ENCODE measurements at places on chromosomes 6 and 20.

- DNase-seq = no peak
Observed at GRCh38 chr6:31585491-31585890, 586 bp upstream of the LST1 start.

- peak; percentile 98 for DNase-seq
Observed at GRCh38 chr20:856361-856775, 22.9 kb downstream of the FAM110A start.

DNA sequence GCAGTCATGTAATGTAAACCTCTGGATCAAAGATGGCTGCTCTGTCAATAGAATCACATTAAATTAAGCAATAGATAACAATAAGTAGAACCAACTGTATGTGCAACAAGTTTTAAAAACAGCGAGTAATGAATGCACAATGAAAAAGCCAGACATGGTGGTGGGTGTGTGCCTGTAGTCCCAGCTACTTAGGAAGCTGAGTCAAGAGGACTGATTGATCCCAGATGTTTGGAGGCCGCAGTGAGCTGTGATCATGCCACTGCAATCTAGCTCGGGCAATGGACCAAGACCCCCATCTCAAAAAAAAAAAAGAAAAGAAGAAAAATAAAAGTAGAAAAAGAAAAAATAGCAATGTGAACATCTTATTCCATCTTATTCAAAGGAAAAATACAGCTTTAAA lies 558.7 kb upstream of the MMS22L start:
- no peak for DNase-seq

GRCh38 chr6:88698661-88699060 lies 264.8 kb downstream of the RNGTT start:
- no peak for DNase-seq

- DNase-seq = peak; percentile 19
Observed at GRCh38 chr6:49025273-49026240, 437.5 kb downstream of the MMUT start.

DNA sequence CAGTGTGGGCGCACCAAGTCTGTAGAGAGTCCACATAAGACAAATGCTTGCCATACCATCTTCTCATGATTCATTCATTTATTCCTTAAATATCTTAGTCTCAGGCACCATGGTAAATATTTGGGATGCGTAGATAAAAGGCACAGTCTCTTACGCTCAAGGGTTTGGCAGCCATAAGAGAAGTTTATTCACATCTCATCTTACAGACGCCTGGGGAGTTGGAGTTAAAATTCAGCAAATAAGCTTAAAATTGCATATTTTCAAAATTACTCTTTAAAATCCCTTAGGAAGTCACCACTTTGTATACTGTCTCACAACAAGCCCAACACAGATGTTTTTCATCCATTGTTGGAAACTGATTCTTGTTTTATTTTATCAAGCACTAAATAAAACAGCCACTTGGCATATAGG lies 363.3 kb downstream of the KIF16B start:
- DNase-seq = no peak

DNA sequence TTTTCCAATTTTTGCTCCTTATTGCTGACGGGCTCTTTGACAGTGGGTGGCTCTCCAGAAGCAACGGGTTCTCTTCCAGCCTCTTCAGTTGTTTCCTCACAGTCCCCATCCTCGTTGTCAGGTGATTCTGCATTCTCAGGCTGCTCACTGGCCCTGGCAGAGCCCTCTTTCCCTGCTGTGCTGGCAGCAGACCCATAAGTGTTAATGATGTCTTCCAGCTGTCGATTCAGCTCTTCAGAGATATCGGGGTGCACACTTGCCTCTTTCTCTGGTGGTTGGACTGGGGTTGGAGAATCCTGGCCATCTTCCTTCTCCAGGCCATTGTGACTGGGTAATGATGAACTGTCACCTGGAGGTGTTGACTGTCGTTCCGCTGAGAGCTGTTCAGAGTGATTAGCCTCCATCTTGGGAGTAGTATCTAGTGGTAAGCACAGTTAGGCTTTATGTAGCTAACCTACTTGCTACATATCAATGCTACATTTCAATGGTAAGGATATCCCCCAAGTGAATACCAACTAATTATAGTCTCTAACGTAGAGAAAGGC lies 3.2 kb downstream of the TXLNB start:
- DNase-seq = no peak

- DNase-seq = peak; percentile 33
Observed at GRCh38 chr6:33014841-33015634, 5.6 kb upstream of the HLA-DOA start.

DNA sequence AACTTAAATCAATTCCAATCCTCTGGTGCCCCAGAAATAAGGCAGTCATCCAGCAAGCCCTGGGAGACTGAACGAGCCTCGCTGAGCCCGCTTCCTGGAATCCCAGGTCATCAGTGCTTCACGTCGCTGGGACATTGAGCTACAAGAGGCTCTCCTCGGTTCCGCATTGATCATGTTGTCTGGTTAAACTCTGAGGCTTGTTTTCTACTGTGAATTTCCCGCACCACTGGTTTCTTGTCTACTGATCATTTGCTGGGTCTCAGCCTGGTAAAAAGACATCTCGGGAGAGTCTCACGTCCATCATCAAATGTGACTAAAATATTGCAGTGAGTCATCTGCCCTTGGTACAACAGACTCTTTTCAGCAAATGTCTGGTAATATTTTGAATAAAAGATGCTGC lies 569.2 kb downstream of the QKI start:
- no peak for DNase-seq

DNA sequence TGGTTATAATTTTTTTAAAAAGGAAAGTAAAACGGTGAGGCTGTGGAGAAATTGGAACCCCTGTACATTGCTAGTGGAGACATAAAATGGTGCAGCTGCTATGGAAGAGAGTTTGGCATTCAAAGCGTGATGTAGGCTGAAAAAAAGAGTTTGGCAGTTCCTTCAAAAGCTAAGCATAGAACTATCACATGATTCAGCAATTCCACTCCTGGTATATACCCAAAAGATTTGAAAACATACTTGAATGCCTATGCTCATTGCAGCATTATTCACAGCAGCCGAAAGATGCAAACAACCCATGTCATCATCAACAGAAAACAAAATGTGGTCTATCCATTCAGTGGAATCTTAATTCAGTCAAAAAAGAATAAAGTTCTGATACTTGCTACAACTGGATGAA lies 4.5 kb upstream of the SGK2 start:
- DNase-seq = no peak

- no peak for DNase-seq
Observed at GRCh38 chr6:34696189-34696738, 303 bp downstream of the ILRUN start.

GRCh38 chr6:107185391-107185970 lies 70.2 kb upstream of the BEND3 start:
- DNase-seq = no peak

DNA sequence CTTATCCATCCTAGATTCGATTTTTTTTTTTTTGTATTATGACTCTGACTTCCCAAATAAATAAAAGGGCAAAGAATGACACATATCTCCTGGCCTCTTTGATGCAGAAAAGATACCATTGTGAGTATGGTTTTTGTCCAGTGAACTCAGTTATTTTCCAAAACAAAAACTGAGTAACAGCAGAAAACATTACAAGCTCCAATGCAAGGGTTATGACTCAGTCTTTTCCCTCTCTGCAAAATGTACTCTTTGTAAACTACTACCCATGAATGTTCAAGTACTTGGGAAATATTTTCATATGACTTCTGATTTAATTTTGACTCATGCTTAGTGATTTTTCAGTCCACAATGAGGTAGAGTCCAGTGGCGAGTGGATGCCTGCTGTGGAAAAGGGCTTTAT lies 355.3 kb downstream of the RNF144B start:
- no peak for DNase-seq

DNA sequence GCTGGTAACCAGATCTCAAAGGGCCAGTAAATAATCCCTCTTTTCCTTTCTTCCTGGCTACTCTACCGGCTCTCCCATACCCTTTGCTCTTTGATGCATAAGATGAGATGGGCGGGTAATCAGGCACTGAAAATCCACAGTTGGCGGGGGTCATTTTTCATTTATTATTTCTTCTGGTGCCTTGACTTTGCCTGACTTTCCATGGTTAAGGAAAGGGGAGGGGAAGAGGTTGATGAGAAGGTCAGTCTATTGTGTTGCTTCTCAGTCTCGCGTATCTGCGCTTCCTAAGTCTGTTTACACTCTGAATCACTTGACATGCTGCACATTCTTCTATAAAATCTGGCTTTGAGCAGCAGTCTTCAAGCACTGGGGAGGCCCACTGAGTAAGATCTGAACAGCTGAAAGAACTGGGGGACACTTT lies 121.1 kb upstream of the HDGFL1 start:
- no peak for DNase-seq

DNA sequence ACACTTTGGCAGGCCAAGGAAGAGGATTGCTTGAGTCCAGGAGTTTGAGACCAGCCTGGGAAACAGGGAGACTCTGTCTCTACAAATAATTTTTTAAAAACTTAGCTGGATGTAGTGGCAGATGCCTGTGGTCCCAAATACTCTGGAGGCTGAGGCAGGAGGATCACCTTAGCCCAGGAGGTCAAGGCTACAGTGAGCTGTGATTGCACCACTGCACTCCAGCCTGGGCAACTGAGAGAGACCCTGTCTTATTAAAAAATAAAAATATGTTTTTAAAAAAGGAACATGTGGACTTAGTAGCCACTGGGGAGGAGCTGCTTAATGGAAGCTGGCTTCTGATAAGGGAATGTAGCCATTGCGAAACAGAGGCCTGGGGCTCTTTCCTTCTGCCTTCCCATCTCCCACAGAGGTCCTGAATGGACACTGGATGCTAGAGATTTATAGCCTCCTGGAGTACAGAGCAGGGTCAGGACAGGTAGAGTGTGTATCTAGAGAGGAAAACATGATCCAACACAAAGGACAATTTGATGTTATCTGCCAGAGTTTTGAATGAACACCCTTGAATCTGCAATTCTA lies 21.7 kb upstream of the GMNN start:
- DNase-seq = no peak

DNA sequence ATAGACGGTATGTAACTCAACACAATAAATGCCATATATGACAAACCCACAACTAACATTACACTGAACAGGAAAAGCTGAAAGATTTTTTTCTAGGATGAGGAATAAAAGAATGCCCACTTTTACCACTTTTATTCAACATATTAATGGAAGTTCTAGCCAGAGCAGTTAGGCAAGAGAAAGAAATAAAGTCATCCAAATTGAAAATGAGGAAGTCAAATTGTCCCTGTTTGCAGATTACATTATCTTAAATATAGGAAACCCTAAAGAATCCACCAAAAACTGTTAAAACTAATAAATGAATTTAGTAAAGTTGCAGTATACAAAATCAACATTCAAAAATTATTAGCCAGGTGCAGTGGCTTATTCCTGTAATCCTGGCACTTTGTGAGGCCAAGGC lies 24.6 kb upstream of the ADGB start:
- DNase-seq = no peak

DNA sequence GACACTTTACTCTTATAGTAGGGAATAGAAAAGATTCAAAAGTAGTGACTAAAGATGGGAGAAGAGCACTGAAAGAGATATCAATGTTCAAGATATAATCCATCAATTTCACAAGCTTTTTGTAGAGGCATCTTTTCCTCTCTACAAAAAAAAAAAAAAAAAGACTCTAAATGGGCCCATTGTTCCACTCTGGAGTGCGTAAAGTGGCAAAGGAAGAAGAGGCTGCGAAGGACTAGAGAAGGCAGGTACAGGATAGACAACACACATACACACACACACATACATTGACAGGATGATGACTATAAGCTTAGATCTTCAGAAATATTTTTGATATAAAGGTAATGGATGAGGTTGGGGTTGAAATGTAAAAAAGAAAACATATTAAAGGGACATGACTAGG lies 157.6 kb downstream of the HIVEP2 start:
- DNase-seq = no peak

- no peak for DNase-seq
Observed at GRCh38 chr20:57483287-57484050, 41.5 kb downstream of the CTCFL start.

GRCh38 chr6:82607998-82608725 lies 244.5 kb downstream of the TPBG start:
- DNase-seq = no peak

DNA sequence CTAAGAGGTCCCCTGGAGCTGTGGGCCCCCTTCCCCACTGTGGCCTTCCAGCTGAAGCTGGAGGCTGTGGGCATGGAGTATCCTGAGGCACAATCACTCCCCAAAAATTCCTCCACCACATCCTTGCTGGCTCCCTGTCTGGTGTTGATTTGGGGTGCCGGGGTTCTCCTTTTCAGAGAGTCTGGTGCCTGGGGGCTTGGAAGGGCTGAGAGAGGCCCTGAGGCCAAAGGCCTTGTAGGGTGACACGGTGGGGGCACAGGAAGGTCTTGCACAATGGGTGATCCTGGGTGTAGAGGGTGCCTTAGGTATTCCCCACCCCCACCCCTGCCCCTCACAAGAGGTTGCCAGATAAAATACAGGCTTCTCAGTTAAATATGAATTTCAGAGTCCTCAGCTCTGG lies 33.2 kb upstream of the VEGFA start:
- DNase-seq = no peak

- DNase-seq = no peak
Observed at GRCh38 chr6:105591053-105591452, 188.2 kb upstream of the PREP start.

DNA sequence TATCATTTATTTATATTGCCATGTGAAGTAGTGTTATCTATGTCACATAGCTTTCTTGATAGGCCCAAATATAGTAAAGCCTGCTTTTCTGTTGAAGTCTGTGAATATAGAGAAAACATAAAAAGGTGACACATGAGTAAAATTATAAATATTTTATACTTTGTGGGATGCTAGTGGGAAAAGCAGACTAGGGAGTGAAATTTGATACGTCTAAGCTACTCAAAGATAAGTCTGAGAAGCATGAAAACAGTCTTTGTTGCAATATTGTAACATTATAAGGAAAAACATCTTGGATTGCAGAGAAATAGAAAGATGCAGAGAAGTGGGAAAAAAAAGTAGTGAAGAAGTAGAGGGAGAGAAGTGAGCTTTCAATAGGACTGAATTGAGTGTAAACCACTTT lies 75.4 kb downstream of the ZNF292 start:
- DNase-seq = no peak

GRCh38 chr6:30601815-30602641 lies 15.0 kb downstream of the PPP1R10 start:
- no peak for DNase-seq

DNA sequence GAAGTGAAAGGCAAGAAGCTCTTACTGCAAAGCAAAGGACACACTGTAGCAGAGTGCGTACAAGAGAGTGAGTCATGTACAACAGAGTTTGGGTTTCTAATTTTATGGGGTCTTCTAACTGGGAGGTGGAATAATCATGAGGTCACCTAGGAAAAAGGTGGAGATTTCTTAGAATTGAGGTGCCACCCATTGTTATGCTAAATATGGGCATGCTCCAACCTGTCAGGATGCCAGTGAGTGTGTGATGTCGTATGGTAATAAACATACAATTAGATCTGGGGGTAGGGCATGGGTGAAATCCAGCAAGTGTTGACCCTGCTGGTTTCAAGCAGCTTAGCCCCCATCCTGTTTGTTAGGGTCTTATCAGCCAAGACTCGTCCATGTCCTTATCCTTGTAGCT lies 46.6 kb downstream of the OR2B6 start:
- no peak for DNase-seq
